ENCODE measurements at places on chromosomes 4 and X.
A peak's percentile ranks its signal among the peaks of the same experiment; 100 is the strongest.

- no peak for DNase-seq
- H3K27me3 ChIP-seq: no peaks in the 10 kb centered on the region
- no peaks in the 10 kb centered on the region for H3K36me3 ChIP-seq
- no peaks in the 10 kb centered on the region for H3K4me1 ChIP-seq
- H3K4me3 ChIP-seq: no peak overlapping the region
- no peak overlapping the region for H3K27ac ChIP-seq
Measured at GRCh38 chr4:14054391-14054790, 426.9 kb upstream of the BOD1L1 start.

GRCh38 chrX:53587795-53588420, 98.6 kb downstream of the HUWE1 start:
- H3K4me1 ChIP-seq: no peaks in the 10 kb centered on the region
- DNase-seq: no peak
- H3K36me3 ChIP-seq: peaks cover 100% of the 10 kb centered on the region
- H3K27me3 ChIP-seq: no peaks in the 10 kb centered on the region
- H3K27ac ChIP-seq: no peak overlapping the region
- no peak overlapping the region for H3K4me3 ChIP-seq

- no peak for DNase-seq
- H3K4me3 ChIP-seq: no peak overlapping the region
- H3K27me3 ChIP-seq: no peaks in the 10 kb centered on the region
- H3K4me1 ChIP-seq: no peaks in the 10 kb centered on the region
- no peaks in the 10 kb centered on the region for H3K36me3 ChIP-seq
Measured at GRCh38 chrX:7362111-7362510, 214.2 kb upstream of the PUDP start.

GRCh38 chrX:44914532-44915198, 41.7 kb downstream of the KDM6A start:
- no peaks in the 10 kb centered on the region for H3K36me3 ChIP-seq
- H3K27me3 ChIP-seq: no peaks in the 10 kb centered on the region
- H3K27ac ChIP-seq: no peak overlapping the region
- no peak for DNase-seq

DNA sequence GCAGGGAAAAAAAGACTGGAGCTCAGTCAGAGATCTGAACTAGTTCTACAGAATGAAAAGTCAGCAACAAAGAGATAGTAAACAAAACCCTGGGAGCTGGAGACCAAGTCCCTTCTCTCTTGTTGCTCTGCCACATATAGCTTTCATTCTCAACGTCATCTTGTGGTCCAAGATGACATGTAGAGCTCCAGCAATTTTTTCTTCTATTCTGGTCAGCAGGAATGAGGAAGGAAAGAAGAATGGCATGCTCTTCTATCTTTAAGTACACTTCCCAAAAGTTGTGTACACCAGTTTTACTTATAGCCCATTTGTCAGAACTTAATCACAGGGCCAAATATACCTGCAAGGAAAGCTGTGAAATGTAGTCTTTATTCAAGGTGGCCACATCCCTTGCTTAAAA, 45.6 kb downstream of the RAP2C start:
- no peak overlapping the region for H3K27ac ChIP-seq
- no peaks in the 10 kb centered on the region for H3K36me3 ChIP-seq
- no peaks in the 10 kb centered on the region for H3K4me1 ChIP-seq
- H3K4me3 ChIP-seq: no peak overlapping the region

- H3K36me3 ChIP-seq: no peaks in the 10 kb centered on the region
- no peak overlapping the region for H3K4me3 ChIP-seq
- peaks cover 14% of the 10 kb centered on the region for H3K4me1 ChIP-seq
- DNase-seq: no peak
- no peaks in the 10 kb centered on the region for H3K27me3 ChIP-seq
- H3K27ac ChIP-seq: peak overlapping the region; percentile 39
Measured at GRCh38 chr4:8507196-8507570, 66.6 kb downstream of the TRMT44 start.
